ENCODE measurements at places on chromosomes 6 and 20.

DNA sequence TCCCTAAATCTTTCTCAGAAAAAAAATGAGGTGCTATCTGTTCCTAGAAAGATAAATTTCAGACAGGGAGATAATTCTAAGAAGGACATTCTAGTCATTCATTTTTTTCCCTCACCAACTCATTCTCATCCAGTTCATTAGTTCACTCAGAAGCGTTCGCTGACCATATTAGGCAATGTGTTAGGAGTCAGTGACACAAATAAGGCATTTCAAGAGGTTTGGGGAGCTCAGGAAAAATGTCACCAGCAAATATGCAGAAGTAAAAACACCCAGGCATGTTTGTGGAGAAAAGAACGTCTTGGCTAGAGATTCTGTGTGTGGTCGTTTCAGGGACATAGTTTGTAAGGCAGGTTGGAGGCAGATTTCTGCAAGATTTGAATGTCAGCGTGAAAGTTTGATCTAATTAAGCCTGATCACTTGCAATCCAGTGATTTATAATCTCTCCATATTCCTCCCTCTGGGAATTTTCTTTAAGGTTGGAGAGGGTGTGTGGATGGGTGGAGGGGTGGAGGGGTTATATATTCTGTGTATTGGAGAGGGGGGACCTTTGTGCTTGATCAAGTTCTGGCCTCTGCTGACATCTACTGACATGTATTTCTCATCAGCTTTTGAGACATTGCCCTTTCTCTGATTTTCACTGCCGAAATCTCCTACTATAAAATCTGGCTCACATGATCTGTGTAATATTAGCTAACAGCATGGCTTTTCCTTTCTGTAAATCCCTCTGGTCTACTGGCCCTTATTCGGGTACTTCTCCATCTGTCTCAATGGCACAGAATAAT is 3.6 kb downstream of the MYCT1 start:
- DNase-seq, result no peak

GRCh38 chr6:108559884-108560462 is 744 bp upstream of the FOXO3 start:
- no peak for DNase-seq

DNA sequence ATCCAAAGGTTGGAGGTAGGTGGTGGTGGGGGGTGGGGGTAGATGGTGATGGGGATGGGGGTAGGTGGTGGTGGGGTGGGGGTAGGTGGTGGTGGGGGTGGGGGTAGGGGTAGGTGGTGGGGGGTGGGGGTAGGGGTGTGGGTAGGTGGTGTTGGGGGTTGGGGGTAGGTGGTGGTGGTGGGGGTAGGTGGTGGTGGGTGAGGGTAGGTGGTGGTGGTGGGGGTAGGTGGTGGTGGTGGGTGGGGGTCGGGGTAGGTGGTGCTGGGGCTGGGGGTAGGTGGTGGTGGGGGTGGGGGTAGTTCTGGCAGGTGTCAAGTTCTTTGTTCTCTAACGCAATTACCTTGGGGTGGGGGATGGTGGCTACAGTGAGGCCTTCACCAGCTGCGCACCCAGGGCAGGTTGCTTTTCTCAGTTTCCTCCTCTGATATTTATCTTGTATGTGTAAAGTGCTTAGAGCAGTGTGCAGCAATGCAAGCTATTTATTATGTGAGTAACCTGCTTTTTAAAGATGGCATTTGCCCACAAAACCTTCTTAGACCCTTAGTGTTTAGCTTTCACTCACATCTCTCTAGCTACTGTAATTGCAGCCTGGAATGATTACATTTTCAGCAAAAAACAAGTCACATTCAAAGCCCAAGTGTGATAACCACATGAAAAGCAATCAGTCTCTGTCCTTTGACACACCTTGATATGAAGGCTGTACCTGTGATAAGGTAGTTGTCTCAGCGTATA is 8.2 kb upstream of the CCDC167 start:
- peak; percentile 29 for DNase-seq

- no peak for DNase-seq
Measured at GRCh38 chr20:44104798-44105517, 82.0 kb downstream of the JPH2 start.

- no peak for DNase-seq
Measured at GRCh38 chr20:31764641-31765305, 25.7 kb downstream of the TPX2 start.

- no peak for DNase-seq
Measured at GRCh38 chr20:44582311-44583025, at the start of gene PKIG. PKIG (plus strand) TSS chr20:44582579; CDS start chr20:44614557, 31,978 bp downstream.

DNA sequence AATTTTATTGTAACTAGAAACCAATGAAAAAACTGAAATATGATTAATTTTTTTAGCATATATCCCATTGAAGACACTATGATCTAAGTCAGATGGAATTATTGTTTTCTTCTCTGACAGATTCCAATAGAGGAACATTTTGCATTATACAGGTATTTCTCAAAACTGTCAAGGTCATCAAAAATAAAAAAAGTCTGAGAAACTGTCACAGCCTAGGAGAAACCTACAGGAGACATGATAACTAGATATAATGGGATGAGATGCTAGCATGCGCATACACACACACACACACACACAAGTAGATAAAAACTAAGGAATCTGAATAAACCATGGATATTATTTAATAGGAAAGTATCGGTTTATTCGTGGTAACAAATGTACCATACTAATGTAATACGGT is 161.9 kb upstream of the HCRTR2 start:
- no peak for DNase-seq

DNA sequence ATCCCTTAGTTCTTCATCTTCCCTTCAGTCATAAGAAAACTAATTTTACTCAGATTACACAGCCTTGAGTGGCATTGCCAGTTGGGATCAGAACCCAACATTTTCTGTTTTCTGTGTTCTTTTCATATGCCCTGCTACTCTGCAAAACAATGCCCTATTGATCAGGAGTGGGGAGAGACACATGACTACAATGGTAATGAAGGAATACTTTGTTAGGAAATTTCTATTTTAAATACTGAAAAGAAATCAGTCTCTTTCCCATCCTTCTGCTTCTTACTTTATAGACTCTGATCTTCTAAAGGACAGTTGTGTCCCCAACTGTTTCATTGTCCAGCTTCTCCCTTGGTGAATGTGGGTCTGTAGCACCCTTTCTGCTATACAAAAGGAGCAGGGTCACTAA is 5.5 kb upstream of the PKIB start:
- DNase-seq, result no peak

DNA sequence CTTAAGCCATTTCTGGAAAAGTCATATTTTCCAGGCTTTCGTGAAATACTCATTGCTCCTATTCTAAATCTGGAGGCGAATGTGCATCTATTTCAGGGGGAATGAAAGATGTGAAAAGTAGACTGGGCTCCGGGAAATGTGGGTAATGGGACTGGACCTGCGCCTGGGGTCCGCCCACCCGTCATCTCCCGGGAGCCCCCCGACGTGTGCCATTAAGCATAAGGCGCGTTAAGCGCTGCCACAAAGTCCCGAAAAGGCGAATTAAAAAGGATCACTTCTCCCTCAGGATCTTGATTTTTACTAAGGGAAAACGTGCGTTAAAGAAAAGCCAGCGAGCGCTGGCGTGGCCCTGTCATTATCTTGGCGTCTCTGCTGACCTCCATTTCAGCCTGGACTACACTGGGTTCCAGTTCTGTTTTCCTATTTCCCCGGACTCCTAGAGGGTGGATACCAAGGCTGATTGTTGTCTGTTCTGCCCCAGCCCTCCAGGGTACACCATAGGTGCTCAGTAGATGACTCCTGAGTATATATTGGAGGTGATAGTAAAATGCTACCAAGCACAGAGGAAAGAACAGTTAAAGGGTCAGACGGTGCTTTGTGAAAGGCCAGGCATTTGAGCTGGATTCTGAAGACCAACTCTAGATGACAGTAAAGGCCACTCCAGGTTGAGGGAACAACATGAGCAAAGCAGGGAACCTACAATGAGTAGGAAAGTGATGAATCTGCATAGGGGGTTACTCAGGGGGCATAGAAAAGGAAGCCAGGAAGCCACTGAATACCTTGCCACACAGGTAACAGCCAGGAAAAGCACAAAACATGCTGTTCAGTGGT is 89.2 kb upstream of the ARID1B start:
- DNase-seq, result no peak

- DNase-seq, result no peak
Measured at GRCh38 chr6:7033202-7033601, 74.6 kb upstream of the RREB1 start.

- DNase-seq, result no peak
Measured at GRCh38 chr6:159985296-159985945, 16.5 kb downstream of the IGF2R start.

DNA sequence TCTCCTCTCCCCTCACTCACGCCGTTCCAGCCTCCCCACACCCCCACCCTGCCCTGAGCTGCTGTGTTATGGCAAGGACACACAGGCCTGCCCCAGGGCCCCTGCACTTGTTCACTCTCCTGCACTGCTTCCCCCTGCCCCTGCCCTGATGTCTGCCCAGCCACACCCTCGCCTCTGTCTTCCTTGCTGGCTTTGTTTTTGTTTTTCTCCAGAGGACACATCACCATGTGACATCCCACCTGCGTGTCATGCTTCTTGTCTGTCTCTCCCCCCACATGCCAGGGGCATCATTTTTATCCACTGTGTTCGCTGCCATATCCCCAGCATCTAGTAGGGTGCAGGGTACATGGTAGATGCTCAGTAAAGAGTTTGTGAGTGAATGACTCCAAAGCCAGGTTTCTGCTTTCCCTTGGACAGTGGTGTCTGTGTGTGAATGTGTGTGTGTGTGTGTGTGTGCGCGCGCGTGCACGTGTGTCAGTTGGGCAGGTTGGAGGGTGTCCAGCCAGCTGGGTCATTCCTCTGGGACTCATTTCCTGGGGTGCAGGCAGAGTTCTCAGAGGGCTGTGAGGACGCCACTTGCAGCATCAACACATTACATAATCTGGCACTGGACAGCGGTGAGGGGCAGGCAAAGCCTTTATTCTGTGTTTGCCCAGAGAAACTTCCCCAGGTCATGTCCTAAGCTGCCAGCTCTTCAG is 60.6 kb downstream of the STK35 start:
- no peak for DNase-seq

Data from activated gamma-delta T cell treated with Interleukin-2 at 50 U/mL for 16 hours (primary cell).